ENCODE measurements at places on chromosomes 12 and 14.

- H3K27ac ChIP-seq = no peak overlapping the region
- no peak for DNase-seq
- H3K27me3 ChIP-seq = no peaks in the 10 kb centered on the region
- no peaks in the 10 kb centered on the region for H3K36me3 ChIP-seq
- no peak overlapping the region for H3K4me3 ChIP-seq
Observed at GRCh38 chr14:31690056-31690455, 128.9 kb downstream of the NUBPL start.

DNA sequence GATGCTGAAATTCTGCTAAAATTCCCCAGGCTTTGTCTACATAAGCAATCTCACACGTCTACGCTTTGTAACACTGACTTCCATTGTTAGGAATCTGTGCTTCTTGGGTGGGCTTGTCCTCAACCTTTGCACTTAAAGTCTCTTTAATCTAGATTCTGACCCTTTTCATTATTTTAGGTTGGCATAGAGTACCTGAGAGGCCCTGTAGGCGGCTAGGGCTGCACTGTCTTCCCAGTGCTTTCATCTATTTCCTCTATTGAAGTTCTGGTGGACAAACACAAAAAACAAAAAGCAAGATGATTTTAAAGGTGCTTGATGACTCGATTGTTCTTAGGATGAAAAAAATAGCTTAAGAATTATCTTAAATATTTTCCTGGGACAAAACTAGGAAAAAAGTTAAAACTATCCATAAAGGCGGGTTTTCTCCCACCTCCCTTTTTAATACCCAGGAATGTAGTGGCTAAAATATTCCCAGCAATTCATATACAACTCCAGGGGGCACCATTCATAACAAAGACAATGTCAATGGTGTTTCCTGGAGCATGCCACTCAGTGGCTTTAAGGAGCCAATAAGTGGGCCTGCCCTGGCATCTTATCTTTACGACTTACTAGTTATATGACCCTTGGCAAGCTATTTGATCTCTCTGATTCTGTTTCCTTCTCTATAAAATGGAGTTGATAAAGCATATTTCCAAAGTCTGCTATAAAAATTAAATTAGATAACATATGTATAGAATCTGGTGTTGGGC, 197.5 kb downstream of the STXBP6 start:
- no peaks in the 10 kb centered on the region for H3K36me3 ChIP-seq
- peaks cover 4% of the 10 kb centered on the region for H3K4me1 ChIP-seq
- H3K27me3 ChIP-seq = no peaks in the 10 kb centered on the region
- H3K27ac ChIP-seq = no peak overlapping the region
- H3K4me3 ChIP-seq = no peak overlapping the region

- no peaks in the 10 kb centered on the region for H3K27me3 ChIP-seq
- DNase-seq = peak; percentile 86
- H3K27ac ChIP-seq = peak overlapping the region; percentile 35
- no peaks in the 10 kb centered on the region for H3K4me1 ChIP-seq
Observed at GRCh38 chr12:43112101-43112920, 439.7 kb downstream of the ADAMTS20 start.

- H3K36me3 ChIP-seq = no peaks in the 10 kb centered on the region
Observed at GRCh38 chr12:66500091-66500490, 178.8 kb downstream of the GRIP1 start.

GRCh38 chr14:64806862-64807495, 72.7 kb downstream of the SPTB start:
- H3K4me3 ChIP-seq = peak overlapping the region; percentile 26
- H3K4me1 ChIP-seq = peaks cover 28% of the 10 kb centered on the region
- H3K27ac ChIP-seq = peak overlapping the region; percentile 97
- peak; percentile 51 for DNase-seq

DNA sequence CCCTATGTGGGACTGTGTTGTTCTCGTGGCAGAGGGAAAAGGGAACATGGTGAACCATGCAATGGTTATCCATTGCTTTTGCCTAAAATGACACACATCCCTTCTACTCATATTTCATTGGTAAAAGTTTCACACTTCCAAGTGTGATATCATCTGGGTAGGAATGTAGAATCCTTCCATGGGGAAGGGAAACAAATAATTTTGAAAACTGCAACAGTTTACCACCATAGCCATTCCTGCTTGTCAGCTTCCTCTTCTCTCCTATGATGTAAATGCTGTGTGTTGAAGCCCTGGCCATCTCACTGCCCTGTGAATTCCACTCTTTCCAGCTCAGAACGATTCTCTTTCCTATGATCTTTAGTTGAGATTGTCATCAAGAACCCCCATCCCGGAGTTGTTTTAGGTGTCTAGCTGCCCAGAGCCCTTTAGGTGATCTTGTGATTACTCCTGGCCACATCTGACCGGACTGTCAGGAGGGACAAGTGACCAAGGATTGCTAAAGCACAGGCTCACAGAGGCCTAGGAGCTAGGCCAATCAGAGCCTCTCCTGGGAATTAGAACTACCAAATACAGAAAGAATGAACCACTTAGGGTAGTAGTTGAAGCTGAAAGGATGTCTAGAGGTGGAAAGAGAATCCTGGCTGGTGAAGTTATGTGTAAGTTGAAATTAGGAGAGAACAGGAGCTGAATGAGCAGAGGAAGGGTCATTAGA, 84.6 kb downstream of the VCPKMT start:
- H3K4me3 ChIP-seq = no peak overlapping the region
- no peaks in the 10 kb centered on the region for H3K27me3 ChIP-seq
- peak; percentile 55 for DNase-seq

DNA sequence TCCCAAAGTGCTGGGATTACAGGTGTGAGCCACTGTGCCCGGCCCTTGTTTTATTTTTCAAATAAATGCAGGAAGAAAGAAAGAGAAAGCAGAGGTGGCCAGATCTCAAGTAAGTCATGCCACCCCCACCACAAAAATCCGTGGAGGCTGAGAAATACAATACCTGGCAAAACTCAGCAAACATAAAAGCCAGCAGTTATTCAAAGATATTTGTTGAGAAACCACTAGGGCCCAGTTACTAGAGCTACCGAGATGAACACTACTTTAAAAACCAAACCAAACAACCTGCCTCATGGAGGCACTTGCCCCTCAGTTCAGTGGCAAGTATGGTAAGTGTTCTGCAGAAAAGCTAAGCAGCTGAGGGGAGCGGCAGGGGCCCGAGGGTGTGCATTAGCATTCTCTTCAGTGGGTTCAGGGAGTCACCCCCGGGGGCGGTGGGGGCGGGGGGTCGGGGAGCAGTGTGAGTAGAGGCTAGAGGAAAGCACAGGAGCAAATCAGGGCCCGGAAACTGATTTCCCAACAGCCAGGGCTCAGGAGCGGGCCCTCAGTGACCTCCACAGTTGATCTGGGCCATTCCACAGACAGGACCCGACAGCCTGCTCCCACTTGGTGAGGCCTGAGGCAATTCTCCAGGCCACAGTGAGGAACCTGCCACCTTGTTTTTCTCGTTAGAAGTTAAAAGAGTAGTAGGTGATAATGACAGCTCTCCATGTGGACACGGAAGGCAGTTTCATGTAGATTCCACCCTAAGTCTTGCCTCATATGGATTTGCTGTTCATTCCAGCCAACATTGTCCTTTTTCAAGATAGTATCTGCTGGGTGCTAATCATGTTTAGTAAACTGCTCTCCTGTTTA, 8.6 kb downstream of the EVL start:
- H3K27me3 ChIP-seq = no peaks in the 10 kb centered on the region
- DNase-seq = no peak
- peaks cover 16% of the 10 kb centered on the region for H3K4me1 ChIP-seq
- no peak overlapping the region for H3K27ac ChIP-seq
- H3K36me3 ChIP-seq = no peaks in the 10 kb centered on the region

- H3K27ac ChIP-seq = no peak overlapping the region
- H3K4me1 ChIP-seq = peaks cover 3% of the 10 kb centered on the region
- no peaks in the 10 kb centered on the region for H3K27me3 ChIP-seq
- H3K36me3 ChIP-seq = no peaks in the 10 kb centered on the region
- H3K4me3 ChIP-seq = no peak overlapping the region
Observed at GRCh38 chr12:92546635-92547348, 156.0 kb upstream of the PLEKHG7 start.

GRCh38 chr12:116881325-116881876, at the start of gene HRK:
Gene HRK (minus strand): TSS chr12:116881441. CDS start chr12:116881307, 134 bp downstream.
- DNase-seq = no peak
- H3K4me1 ChIP-seq = peaks cover 13% of the 10 kb centered on the region
- H3K4me3 ChIP-seq = peak within 1 kb of the TSS; percentile 23
- no peaks in the 10 kb centered on the region for H3K36me3 ChIP-seq
- H3K27ac ChIP-seq = no peak within 1 kb of the TSS

GRCh38 chr12:120892265-120892664, 11.9 kb downstream of the SPPL3 start:
- H3K27me3 ChIP-seq = no peaks in the 10 kb centered on the region
- DNase-seq = no peak
- no peak overlapping the region for H3K4me3 ChIP-seq
- H3K36me3 ChIP-seq = no peaks in the 10 kb centered on the region
- H3K27ac ChIP-seq = no peak overlapping the region

DNA sequence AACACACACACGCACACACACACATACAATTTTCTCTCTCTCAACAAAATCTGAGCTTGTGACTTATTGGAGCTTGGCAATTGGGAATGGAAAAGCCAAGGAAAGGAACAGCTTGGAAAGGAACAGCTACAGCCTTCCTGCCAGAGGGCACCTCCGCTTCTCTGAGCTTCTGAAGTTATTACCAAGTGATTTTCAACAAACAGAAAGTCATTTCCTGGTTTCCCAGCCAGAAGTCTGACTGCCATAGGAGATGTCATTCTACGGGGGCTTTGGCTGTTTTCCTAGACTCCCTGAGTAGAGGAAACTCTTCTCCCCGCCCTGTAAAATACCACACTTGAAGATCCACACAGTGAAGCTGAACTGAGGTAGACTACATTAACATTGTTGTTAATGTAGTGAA, 198.3 kb downstream of the CFAP54 start:
- no peak overlapping the region for H3K27ac ChIP-seq
- no peaks in the 10 kb centered on the region for H3K27me3 ChIP-seq
- no peak for DNase-seq
- no peaks in the 10 kb centered on the region for H3K36me3 ChIP-seq
- H3K4me1 ChIP-seq = no peaks in the 10 kb centered on the region

DNA sequence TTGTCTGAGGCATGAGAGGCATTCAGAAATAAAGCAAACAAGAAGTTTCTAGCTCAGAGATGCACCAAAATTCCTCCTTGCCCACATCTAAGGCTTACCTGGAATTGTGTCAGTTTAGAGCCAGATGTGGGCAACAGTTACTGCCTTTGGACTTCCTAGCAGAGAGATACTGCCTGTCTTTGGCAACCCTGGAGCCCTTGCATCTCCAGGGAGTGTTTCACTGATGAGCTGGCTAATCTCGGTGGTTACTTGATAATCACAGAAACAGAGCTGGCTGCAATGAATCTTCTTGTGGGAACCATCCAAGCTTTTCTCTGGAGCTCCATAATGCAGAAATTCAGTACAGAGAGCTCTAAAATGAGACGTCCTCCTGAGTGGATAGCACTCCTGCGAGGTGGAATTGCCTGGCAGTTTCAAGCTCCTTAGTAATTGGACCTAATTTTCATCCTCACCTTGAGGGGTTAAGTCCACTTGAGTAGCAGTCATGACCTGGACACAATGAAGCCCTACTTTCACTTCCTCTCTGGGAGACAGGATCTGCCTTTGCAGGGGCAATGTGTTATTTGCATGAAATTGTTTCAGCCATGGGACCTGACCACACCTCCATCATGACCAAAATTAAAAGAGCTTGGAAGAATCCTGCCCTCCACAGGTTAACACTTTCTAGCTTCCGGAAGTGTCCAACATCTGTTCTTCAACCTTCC, 108.8 kb upstream of the ARHGAP5 start:
- no peaks in the 10 kb centered on the region for H3K27me3 ChIP-seq
- DNase-seq = peak; percentile 74
- H3K4me3 ChIP-seq = no peak overlapping the region
- H3K4me1 ChIP-seq = peaks cover 12% of the 10 kb centered on the region

DNA sequence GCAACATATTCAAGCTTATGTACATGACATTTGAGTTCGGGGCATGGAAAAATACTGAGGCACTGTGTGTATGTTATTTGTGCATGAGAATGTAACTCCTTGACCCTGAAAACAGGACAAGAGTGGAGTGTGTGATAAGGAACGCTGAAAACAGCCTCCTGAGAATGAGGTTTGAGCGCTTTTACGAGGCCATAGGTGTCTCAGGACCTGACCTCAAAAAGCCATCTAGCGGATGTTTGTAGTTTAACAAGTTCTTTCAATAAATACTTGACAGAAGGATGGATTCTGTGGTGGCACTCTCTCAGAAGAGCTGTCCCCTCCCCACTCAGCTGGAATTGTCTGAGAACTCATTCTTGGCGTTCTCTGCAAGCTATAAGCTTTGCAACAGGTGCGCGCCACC, 350.5 kb upstream of the TMTC1 start:
- no peaks in the 10 kb centered on the region for H3K36me3 ChIP-seq
- no peaks in the 10 kb centered on the region for H3K27me3 ChIP-seq
- DNase-seq = no peak

GRCh38 chr12:110270125-110270962, 10.7 kb upstream of the ATP2A2 start:
- no peaks in the 10 kb centered on the region for H3K27me3 ChIP-seq
- H3K4me1 ChIP-seq = peaks cover 29% of the 10 kb centered on the region
- peak overlapping the region; percentile 27 for H3K4me3 ChIP-seq
- peak; percentile 37 for DNase-seq
- H3K36me3 ChIP-seq = no peaks in the 10 kb centered on the region

GRCh38 chr12:66196806-66197205, 7.8 kb downstream of the IRAK3 start:
- no peak overlapping the region for H3K4me3 ChIP-seq
- no peaks in the 10 kb centered on the region for H3K36me3 ChIP-seq
- H3K27ac ChIP-seq = no peak overlapping the region
- H3K4me1 ChIP-seq = no peaks in the 10 kb centered on the region

DNA sequence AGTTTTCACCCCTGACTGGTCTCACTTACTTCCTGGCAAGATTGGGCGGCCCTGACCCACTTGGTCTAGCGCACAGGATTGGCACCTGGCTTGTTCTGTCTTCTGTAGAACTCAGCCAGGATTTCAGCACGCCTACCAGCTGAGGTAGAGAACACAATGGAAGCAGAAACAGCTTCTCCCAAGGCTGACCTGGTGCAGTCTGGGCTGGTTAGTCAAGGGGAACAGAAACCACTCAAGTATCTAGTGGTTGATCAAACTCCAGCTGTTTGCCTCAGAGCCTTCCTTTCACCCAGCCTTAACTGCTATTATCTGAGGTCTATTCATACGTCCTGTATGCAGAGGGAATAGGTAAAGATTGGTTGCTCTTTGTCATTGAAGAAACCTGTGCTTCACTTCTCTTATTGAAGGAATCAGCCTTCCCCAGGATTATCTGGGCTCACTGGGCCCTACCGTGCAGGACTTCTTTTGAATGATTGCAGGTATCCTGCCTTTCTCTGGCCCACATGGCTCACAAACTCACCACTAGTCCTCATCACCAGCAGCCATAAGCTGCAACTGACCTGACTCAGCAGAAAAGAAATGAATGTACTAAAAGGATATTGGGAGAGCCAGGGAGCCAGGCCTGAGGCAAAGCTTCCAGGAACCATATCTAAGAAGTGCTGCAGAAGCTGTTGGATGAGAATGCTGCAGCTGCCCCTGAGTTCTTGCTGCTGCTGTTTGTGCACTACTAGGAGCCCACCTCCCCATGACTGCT, 2.5 kb upstream of the PLEKHD1 start:
- DNase-seq = no peak
- no peak overlapping the region for H3K4me3 ChIP-seq
- peaks cover 4% of the 10 kb centered on the region for H3K4me1 ChIP-seq
- H3K27me3 ChIP-seq = peaks cover 56% of the 10 kb centered on the region
